Fibroblast of skin of left biceps (primary cell): ENCODE measurements at places on chromosomes 7 and 10.
A peak's percentile ranks its signal among the peaks of the same experiment; 100 is the strongest.

DNA sequence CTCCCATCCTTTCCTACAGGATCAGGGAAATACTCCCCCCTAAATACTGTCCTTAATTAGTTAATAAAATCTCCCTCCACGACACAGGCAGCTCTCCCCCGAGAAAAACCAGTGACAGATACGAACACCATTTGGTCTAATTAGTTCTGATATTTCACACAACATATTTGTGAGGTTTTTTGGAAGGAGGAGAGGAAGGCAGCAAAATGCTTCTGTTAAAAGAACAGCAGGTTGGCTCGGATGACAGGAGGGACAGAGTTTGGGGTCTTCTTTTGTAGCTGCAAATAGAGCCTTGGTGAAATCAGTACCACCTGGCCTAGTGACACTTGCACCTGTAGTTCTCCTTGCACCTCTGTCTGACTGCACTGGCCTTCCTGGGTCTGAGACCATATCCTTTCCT lies 507.0 kb downstream of the PLXNA4 start:
- no peak for DNase-seq

DNA sequence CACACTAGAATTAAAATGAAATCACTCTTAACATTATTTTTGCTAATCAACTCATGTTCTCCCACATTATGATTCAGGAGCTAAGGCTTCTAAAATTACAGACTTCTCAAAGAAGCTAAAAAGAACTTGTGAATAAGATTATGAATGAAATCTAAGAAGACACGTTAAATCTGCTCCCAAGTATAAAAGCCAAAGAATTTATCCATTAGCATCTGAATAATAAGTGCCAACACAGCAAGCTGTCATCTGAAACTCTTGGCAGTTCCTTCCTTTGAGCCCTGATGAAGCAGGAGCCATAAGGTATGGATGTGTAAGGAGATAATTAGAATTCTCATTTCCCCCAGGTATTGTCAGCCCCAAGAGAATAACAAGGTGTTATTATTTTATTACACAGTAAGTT lies 50.3 kb downstream of the TPK1 start:
- DNase-seq: no peak

- peak; percentile 23 for DNase-seq
These were observed 66.9 kb upstream of the SLC25A13 start for GRCh38 chr7:96388620-96389383.

DNA sequence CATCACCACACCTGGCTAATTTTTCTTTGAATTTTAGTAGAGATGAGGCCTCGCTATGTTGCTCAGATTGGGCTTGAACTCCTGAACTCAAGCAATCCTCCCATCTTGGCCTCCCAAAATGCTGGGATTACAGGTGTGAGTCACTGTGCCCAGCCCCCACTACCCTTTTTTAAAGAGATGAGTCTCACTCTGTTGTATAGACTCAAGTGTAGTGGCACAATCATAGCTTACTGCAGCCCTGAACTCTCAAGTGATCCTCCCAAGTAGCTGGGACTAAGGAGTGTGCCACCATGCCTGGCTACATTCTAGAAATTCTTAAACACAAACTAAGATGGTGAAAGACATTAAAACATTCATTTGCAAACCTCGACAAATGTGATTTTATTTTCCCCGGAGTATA lies 12.6 kb downstream of the SYPL1 start:
- no peak for DNase-seq

DNA sequence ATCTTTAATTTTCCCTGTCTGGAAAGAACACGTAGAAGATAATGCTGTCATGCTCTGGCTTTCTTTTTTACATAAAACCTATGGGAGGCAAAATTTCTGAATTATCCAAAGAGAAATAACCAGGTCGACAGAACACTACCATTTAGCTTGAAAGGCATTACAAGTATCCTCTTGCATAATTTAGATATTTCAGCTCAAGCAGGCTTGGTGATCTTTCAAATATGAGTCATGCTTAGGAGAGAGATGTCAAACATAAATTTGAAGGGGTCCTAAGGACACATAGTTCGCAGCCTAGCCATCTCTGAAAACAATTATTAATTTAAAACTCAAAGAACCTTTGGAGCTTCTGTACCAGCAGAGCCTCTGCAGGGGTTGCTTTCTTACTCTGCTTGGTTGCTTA lies 100.9 kb downstream of the FAS start:
- no peak for DNase-seq

DNA sequence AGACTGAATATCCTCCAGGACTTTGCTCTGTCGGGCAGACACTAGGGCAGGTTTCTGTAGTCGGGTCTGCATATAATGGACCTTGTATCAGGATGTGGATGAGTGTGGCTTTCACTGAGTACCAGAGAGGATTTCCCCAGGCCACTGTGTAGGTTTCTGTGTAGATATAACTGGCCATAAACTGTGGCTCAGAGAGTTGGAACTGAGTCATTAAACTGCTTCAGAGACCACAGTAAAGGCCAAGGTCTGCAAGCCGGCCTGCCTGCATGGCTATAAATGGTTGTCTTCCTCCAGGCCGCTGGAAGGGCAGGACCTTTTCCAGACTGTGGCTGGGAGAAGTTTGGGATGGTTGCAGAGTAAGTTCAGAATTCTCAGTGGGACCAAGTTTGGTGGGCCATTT lies 16.9 kb downstream of the ZNF92 start:
- DNase-seq: no peak

DNA sequence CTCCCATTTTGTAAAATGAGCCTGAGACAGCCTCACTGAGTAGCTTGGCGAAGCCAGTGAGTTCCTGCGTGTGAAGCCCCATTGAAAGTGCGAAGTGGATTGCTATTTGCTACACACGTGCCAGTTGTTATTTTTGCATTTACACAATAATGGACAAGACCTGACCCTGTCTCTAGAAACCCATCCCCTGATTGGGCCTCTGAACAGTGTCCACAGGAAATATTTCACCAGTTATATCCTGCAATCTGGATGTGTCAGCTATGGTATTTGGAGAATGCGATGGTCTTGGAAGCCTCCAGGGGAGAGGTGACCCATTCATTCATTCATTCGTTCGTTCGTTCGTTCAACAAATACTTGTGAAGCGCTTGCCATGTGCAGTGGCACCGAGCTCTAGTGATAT lies 37.1 kb downstream of the COL13A1 start:
- DNase-seq: no peak

GRCh38 chr7:73891178-73891885 lies 30.4 kb downstream of the TMEM270 start:
- no peak for DNase-seq

DNA sequence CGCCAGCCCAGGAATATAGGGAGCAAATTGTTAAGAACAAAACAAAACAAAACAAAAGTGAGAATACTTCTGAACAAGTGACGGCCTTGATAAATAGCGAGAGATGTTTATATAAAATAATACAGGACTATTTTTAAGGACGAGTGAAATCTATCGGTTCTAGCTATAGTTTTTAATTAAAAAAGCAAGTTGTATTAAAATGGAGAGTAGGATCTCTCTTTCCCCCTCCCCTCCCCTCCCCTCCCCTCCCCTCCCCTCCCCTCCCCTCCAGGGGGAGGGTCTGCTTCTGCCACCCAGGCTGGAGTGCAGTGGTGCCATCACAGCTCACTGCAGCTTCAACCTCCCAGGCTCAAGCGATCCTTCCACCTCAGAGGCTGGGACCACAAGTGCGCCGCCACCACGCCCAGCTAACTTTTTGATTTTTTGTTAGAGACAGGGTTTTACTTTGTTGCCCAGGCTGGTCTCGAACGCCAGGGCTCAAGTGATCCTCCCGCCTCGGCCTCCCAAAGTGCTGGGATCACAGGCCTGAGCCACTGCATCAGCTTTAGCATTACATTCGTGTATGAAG lies 440 bp upstream of the TCAF1 start:
- no peak for DNase-seq

DNA sequence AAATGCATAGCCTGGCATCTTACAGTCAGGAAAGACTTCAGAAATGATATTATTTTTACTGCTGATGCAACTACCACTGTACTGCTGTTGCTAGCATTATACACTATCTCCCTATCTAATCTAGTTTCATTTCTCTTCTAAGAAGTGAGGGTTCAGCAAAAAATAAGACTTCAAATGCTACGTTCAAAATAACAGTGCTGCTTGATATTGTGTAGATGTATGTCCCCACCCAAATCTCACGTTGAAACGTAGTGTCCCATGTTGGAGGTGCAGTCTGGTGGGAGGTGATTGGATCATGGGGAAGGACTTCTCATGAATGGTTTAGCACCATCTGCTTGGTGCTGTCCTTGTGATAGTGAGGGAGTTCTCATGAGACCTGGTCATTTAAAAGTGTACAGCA lies 129.4 kb downstream of the ANK3 start:
- DNase-seq: no peak

DNA sequence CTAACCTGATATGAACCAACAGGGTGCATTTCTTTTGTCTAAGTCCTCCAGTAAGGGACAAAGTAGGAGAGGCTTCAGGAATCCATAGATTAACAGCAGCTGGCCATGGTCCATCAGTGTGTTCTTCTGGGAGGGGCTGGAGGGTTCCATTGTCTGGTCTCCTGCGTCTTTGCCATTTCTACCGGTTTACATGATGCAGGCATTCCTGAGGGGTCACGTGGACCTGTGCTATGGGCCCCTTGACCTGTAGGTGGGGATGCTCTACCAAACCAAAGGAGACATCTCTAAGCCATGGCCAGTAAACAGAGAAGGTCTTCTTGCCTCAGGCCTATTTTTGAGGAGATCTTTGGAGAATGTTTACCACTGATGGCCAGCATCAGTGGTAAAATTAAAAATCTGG lies 28.7 kb upstream of the HABP2 start:
- no peak for DNase-seq

GRCh38 chr10:17062009-17062408 lies 67.6 kb downstream of the CUBN start:
- no peak for DNase-seq

DNA sequence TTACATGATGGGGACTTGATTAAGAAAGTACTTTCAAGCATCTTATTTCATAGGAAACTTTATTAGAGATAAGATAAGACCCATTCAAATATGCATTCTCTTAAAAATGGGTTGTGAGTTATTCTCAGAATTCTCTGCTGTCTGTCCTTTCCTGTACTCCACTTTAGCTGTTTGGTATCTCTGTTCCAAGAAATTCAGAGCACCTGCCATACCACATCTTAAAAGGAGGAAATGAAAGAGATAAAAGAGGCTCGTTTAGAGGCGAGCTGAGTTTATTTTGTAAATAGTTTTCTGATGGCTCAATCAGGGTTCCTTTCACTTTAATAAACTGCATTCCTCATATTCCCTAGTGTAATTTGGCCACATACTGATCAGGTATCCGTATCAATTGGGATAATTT lies 87.2 kb downstream of the MDFIC start:
- DNase-seq: no peak

DNA sequence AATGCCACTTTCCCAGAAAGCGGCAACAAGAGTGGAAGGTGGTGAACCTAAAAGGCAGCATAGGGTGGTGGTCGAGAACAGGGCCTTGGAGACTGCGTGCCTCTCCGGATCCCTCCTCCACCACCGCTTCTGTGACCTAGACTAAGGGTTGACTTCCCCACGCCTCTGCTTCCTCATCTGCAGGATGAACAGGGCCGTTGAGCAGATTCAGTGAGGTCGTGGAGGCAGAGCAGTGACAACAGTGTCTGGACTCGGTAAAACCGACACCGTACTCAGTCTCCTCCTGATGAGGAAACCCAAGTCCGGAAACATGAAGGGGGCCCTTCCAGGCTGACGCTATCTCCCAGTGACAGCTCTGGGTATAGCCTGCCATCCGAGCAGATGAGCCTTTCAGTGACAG lies 162.6 kb downstream of the CELF2 start:
- DNase-seq: no peak

DNA sequence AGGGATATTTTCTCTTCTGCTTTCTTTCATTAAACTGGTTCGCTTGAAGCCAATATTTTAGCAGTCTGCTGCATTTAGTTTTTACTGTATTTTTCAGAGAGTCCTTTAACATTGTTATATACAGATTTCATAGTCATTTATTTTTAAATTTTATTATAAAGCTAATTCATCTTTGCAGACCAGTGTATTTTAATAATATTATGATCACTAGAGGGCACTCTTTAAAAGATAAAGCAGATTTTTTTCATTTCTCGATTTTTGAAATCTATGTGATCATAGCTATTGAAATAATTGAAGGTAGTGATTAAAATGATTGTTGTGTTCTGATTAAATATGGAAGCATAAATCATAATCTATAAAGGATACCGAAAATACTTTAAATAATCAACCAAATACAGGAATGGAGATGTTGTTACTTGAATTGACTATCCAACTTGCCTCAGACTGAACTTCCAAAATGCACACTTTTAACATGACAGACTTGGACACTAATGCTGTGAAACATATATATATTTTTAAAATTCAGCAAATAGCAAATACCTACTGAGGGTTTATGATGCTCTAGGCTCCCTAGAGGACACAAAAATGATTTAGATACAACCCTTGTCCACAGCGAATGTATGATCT lies 35.2 kb downstream of the ST7 start:
- no peak for DNase-seq

DNA sequence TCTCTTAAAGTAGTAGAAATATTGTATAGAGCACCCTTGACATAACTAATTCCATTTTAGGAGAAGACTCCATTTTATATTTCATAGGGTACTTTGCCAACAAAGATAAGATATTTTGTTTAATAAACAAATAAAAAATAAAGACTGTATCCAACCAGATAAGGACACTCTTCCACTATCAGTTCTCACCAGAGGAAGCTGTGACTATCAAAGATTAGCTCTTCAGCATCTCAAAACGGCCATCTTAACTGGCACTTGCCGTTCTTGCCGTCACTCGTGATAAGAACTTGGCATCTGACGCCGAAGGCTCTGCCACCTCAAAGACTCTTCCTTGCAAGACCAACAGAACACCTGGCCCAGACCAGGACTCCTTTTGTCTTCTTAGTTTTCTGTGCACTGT lies 26.3 kb upstream of the AKR1B1 start:
- DNase-seq: no peak

- DNase-seq: no peak
These were observed 64.1 kb upstream of the MPP7 start for GRCh38 chr10:28366994-28367393.

GRCh38 chr10:63819753-63820329 lies 298.6 kb downstream of the REEP3 start:
- DNase-seq: peak; percentile 33

- no peak for DNase-seq
These were observed 58.2 kb downstream of the STRA8 start for GRCh38 chr7:135291809-135292253.
